ENCODE measurements at places on chromosomes 1 and 21.

- DNase-seq = no peak
Observed at GRCh38 chr1:112544751-112545150, 36.0 kb downstream of the WNT2B start.

DNA sequence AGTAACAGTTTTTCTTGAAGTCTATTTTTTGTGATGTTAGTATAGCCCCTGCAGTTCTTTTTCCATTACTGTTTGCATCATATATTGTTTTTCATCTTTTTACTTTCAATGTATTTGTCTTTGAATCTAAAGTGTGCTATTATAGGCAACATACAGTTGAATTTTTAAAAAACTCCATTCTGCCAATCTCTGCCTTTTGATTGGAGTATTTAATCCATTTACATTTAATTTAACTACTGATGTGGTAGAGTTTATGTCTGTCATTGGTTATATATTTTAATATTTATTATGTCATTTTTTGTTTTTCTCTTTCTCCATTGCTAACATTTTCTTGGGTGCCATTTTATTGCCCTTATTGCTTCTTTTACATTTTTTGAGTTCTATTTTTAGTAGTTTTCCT lies 296.3 kb downstream of the HMCN1 start:
- DNase-seq = no peak

- no peak for DNase-seq
Observed at GRCh38 chr1:41320895-41321676, 40.1 kb upstream of the FOXO6 start.

GRCh38 chr1:111480674-111481073 lies 6.9 kb downstream of the C1orf162 start:
- no peak for DNase-seq

DNA sequence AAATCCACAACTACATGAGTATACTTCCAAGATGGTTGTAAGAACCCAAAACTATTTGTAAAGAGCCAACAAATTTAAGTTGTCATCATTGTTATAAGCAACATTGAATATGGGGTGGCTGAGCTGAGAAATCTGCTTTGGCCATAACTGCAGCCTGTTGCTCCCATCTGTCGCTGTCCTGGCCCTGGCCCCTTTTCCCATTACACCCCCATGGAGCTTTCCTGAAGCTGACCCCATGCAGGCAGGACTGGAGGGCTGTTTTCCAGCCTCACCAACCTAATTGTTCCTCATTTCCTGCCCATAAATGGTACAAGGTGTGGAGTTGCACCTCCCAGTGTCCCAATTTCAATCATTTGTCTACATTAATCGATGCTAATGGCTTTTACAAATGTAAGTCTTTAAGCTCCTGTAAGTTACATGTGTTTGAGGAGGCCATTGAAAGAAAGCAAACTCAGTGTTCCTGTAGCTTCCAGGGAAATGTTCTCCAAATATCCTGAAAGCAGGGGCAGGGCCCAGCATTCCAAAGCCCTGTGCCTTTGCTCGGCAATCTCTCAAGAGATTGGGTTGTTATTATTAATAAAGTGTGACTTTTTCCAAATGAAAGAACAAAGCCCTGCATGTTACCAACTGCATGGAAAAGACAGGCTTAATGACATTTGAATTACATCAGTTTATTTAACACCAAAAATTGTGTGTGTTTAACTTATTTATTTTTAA lies 545.9 kb downstream of the PLPP3 start:
- peak; percentile 25 for DNase-seq

DNA sequence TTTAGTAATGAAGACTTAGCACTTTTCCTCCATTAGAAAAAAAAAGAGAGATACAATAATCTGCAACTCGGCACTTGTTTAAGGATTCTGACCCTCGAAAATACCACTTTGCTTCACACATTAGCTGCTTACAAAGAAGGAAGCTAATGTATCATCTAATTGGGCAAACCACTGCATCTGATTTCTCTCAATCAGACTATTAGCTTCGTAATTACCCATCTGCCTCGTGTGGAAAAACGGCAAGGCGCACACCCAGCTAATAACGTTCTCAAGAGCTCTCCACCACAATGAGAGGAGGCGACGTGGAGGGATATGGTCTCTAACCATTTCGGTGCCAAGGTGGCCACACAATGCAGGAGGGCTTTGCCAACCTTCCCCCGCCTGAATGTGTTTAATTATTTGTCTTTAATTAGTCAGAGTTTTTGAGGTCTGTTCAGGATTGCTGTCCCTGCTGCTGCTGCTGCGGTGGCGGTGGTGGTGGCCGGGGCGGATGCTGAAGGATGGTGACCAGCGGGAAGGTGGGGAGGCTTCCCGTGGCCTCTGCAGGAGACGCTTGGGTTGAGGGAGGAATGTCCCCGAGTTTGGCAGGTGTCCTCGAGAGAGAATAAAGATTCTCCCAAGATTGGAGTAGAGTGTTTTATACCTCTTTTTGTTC lies 374.5 kb downstream of the RPS6KC1 start:
- no peak for DNase-seq

GRCh38 chr21:41759214-41759840 lies 7.5 kb downstream of the RIPK4 start:
- DNase-seq = no peak

DNA sequence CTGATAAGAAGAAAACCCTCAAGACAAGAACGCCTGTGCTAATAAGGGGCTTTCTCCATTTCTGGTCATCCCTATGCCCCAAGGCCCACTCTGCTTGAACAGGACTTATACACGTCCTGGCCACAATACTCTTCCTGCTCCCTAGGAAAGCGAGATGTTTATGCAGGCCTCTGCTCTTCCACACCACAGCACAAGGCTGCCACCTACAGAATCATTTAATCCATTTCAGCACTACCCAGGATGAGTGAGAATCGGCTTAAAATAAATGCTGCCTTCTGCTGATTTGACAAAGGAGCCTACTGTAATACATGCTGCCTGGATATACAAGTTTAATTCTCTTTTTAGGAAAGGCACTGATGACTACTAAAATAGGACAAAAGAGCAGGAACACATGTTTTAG lies 29.4 kb downstream of the FRRS1 start:
- peak; percentile 71 for DNase-seq

- no peak for DNase-seq
Observed at GRCh38 chr1:227944090-227944930, 3.4 kb downstream of the WNT9A start.
